Activated T-helper 17 cell treated with anti-CD3 and anti-CD28 coated beads, Interleukin-2, amount 50 U/mL, for 72 hours (primary cell): ENCODE measurements at places on chromosomes 1 and 21. TPM values are rescaled to one million over a fixed set of nuclear protein-coding genes. Genes with fewer than 3 reads are reported as not detected.

The SUSD4 gene
- total RNA-seq, result 0.42 TPM

The NTRK1 gene
- total RNA-seq, result 2.5 TPM

The LRRN2 gene
- total RNA-seq, result not detected

The RO60 gene
- 76.3 TPM for total RNA-seq

The PLA2G2A gene
- not detected for total RNA-seq

The LRRC53 gene
- not detected for total RNA-seq

DNA sequence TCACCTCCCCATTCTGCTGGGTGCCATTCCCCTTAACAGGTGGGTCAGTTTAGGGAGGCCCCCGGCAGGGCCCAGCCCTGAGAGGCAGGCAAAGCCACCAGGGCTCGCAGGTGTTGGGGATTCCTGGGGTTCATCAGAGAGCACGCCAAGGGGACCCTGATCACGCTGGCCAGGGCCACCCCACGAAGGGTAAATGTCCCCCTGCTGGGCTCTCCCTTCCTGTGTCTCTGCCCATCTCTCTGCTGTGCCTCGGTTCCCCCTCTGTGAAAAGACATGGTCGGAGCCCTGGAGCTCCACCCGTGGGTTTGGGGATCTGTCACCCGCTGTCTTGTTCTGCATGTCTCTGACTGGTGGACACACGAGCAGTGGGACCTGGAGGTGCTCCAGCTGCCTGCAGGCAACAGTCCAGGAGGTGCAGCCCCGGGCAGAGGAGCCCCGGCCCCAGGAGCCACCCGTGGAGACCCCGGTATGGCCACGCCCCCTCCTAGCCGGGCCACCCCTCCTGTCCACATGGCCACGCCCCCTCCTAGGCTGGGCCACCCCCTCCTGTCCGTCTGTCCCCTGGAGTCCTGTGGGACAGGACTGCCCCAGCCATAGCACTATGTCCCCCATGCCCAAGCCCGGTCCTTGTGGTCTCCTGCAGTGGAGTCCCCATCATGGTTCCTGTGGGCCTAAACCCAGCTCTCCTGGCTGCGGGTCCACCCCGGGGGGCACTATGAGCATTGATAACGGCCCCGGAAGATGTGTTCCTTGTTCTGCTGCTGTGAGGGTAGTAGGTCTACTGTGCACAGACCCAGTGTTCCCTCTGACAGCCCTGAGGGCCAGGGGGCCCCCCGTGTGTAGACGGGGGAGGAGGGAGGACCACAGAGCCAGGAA, 6.5 kb downstream of the AIRE start:
- peak overlapping the region; percentile 12 for H3K4me3 ChIP-seq
- H3K36me3 ChIP-seq, result no peaks in the 10 kb centered on the region
- H3K27ac ChIP-seq, result no peak overlapping the region
- no peaks in the 10 kb centered on the region for H3K27me3 ChIP-seq
- no peak for ATAC-seq

DNA sequence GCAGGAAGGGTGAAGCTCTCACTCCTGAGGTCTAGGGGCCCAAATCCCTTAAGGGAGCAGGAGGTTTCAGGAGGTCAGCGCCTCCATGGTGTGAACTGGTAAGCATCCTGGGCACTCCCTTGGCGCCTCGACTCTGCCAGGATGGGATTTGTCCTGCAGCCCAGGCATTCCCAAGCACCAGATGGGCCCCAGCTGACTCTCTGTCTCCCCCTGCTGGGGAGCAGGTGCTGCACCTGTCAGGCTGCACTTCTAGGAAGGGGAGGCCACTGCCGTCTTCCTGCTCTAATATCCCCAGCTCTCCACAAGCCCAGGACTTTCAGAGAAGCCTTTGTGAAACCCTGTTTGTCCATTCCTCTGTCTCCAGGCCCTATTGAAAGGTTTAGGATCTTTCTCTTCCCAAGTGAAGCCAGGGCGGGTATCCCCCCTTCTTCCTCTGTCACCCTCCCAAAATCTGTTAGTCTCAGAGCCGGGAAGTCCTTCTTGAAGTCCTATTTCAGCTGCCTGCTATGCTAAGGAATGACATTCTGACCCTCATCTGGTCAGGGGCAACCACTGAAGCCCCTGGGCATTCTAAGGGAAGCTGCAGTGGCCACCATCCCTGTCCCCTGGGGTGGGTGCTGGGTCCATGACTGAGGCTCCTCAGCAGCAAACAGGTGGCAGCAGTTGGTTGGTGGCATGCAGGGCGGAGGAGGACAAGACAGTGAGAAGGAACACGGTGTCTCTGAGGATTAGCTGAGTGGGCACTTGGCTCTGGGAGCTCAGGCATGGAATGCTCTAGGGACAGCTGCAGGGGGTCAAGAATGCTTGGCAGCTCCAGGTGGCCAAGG, 3.2 kb downstream of the MYBPH start:
- no peaks in the 10 kb centered on the region for H3K36me3 ChIP-seq
- H3K27me3 ChIP-seq, result peaks cover 3% of the 10 kb centered on the region
- ATAC-seq, result peak; percentile 62
- no peaks in the 10 kb centered on the region for H3K4me1 ChIP-seq

DNA sequence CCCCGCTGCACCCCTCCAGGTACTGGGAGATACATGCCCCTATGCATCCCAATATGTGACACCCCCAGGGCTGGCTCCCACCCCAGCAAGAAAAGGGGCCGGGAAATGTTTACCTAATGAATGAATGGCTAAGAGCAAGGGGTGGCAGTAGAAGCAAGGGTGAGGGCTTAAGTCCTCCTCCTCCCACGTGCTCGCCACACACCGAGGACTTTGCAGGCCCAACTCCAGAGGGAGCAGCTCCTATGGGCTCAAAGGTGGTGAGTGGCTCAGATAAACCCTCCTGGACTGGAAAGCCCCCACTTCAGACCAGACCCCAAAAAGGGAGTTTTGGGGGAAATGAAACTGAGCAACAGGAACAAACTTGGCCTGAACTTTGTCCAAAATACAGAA, 11.4 kb downstream of the SLC45A3 start:
- ATAC-seq, result no peak
- no peak overlapping the region for H3K4me3 ChIP-seq
- H3K27me3 ChIP-seq, result peaks cover 6% of the 10 kb centered on the region

- no peak overlapping the region for H3K27ac ChIP-seq
- H3K36me3 ChIP-seq, result no peaks in the 10 kb centered on the region
Measured at GRCh38 chr1:35122311-35122710, 43.1 kb downstream of the ZMYM1 start.

DNA sequence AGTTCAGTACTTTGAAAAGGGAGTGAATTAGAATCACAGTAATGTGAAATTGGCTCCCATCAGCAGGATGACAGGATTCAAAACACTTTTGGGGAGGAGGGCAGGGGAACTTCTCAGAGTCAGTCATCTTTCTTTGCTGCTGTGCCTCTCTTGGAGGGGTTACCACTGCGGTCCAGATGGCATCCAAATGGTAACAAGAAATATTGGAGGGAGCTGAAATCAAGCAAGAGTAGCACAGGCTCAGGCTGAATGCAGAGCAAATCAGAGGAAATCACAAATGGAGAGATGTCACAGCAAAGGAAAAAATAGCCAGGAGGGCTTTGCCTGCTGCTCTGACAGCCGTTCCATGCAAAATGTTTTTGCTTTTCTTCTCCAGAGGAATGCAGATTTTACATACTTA, 75.0 kb upstream of the C8B start:
- H3K4me1 ChIP-seq, result no peaks in the 10 kb centered on the region
- H3K4me3 ChIP-seq, result no peak overlapping the region
- H3K27ac ChIP-seq, result no peak overlapping the region
- no peaks in the 10 kb centered on the region for H3K36me3 ChIP-seq

GRCh38 chr1:24321697-24322469, 2.7 kb downstream of the GRHL3 start:
- H3K27ac ChIP-seq, result no peak overlapping the region
- H3K4me1 ChIP-seq, result peaks cover 18% of the 10 kb centered on the region
- peaks cover 50% of the 10 kb centered on the region for H3K27me3 ChIP-seq
- H3K36me3 ChIP-seq, result no peaks in the 10 kb centered on the region
- H3K4me3 ChIP-seq, result peak overlapping the region; percentile 75
- peak; percentile 87 for ATAC-seq

- no peaks in the 10 kb centered on the region for H3K27me3 ChIP-seq
- H3K36me3 ChIP-seq, result no peaks in the 10 kb centered on the region
- H3K4me1 ChIP-seq, result no peaks in the 10 kb centered on the region
- no peak for ATAC-seq
- no peak overlapping the region for H3K27ac ChIP-seq
Measured at GRCh38 chr1:45635211-45635610, 11.4 kb upstream of the CCDC17 start.

DNA sequence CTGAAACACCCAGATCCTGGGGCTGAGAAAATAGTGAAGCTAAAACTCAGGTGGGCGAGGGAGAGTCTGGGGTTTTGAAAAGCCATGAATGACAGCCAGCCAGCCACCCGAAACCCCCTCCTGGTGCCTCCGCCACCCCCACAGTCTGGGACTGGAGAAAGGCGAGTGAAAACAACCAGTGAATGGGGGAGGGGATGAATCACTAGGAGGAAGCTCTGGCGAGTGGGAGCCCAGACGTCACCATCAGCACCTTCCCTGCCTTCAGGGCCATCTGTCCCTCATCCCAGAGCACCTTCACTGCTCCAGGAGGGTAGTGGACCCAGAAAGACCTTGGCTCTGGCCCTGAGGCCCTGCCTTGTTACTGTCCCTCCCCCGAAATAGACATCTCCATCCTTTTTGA, 9.2 kb downstream of the RORC start:
- no peaks in the 10 kb centered on the region for H3K27me3 ChIP-seq
- ATAC-seq, result peak; percentile 52
- peaks cover 93% of the 10 kb centered on the region for H3K36me3 ChIP-seq
- H3K4me3 ChIP-seq, result peak overlapping the region; percentile 94
- peaks cover 46% of the 10 kb centered on the region for H3K4me1 ChIP-seq
- peak overlapping the region; percentile 93 for H3K27ac ChIP-seq

DNA sequence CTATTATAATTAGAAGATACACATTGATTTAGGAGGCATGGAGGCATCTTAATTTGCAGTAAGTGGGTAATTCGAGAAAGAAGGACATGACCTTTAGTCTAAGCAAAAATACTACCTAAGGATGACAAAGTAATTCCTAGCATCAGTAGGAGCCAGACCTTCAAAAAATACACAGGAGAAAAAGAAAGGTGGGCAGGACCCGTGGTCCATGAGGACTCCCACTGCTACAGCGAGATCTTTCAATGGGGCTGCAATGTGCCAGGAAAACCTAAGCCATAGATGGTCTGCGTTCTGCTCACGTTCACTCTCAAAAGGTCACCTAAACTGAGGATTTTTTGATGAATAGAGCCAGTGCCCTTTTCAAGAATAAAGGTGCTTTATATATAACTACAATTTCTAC, 10.6 kb upstream of the EXO1 start:
- H3K27ac ChIP-seq, result no peak overlapping the region
- peaks cover 5% of the 10 kb centered on the region for H3K4me1 ChIP-seq
- peaks cover 13% of the 10 kb centered on the region for H3K27me3 ChIP-seq
- ATAC-seq, result no peak
- no peak overlapping the region for H3K4me3 ChIP-seq

- H3K4me1 ChIP-seq, result peaks cover 14% of the 10 kb centered on the region
- peaks cover 3% of the 10 kb centered on the region for H3K27me3 ChIP-seq
- H3K27ac ChIP-seq, result no peak overlapping the region
- H3K4me3 ChIP-seq, result peak overlapping the region; percentile 3
Measured at GRCh38 chr21:45613396-45613795, 30.1 kb upstream of the PCBP3 start.

DNA sequence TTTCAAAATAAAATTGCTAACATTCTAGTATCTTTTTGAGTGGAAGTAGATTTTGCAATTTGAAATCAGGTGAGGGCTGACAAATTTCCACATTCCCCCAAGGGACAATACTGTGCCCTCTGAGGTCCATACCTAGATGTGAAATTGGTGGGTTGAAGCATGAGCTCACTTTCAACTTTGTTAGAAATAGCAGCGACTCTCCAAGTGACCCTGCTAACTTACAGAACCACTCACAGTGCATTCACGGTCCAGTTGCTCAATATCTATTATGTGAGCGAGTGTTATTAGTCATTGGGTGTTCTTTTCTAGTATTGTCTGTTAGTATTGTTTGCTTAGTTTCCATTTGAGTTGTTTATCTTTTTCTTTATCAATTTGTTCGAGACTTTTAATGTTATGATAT, 53.6 kb upstream of the ASB17 start:
- no peak overlapping the region for H3K4me3 ChIP-seq
- H3K36me3 ChIP-seq, result no peaks in the 10 kb centered on the region
- peaks cover 13% of the 10 kb centered on the region for H3K27me3 ChIP-seq
- H3K4me1 ChIP-seq, result no peaks in the 10 kb centered on the region
- no peak overlapping the region for H3K27ac ChIP-seq

DNA sequence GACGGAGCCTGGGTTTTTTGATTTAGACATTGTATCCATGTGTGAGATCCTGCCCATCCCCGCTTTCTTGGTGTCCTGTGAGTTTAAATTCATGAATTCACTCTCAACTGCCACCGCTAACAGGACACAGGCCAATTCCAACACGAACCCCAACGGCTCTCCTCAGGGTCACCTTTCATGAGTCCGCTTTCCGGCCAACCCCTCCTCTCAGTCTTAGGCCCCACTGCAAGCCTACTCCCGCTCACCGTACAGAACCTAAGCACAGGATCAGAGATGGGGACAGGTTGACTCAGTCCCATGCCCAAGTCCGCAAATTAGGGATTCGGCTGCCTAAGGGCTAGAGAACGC, 238 bp upstream of the SCP2 start:
- ATAC-seq, result no peak
- no peaks in the 10 kb centered on the region for H3K36me3 ChIP-seq
- no peaks in the 10 kb centered on the region for H3K27me3 ChIP-seq
- H3K4me1 ChIP-seq, result peaks cover 5% of the 10 kb centered on the region

GRCh38 chr1:65163201-65163805, 15.3 kb downstream of the AK4 start:
- no peaks in the 10 kb centered on the region for H3K36me3 ChIP-seq
- no peak overlapping the region for H3K27ac ChIP-seq
- no peak for ATAC-seq
- H3K27me3 ChIP-seq, result no peaks in the 10 kb centered on the region

DNA sequence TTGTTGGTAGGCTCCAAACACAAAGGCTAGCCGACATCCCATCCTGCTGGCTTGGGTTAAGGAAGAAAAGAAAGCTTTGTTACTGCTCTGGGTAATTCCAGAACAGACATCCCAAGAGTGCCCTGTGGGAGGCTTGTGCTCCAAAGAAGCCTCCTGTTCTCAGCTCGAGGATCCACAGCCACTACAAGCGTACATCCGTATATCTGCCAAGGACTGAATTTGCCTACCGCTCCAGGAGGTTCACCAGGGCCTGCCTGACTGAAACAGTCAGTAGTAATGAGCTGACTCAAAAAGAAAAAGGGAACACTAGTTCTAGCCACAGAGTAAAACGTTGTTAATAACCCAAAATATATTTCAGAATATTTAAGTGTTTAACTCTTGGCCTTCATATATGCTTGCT, 24.8 kb upstream of the MUTYH start:
- no peak for ATAC-seq
- H3K4me1 ChIP-seq, result no peaks in the 10 kb centered on the region
- H3K27ac ChIP-seq, result no peak overlapping the region
- no peaks in the 10 kb centered on the region for H3K36me3 ChIP-seq
- no peak overlapping the region for H3K4me3 ChIP-seq
- no peaks in the 10 kb centered on the region for H3K27me3 ChIP-seq

GRCh38 chr1:12407050-12407961, 177.5 kb downstream of the VPS13D start:
- H3K4me3 ChIP-seq, result no peak overlapping the region
- peak; percentile 93 for ATAC-seq
- H3K27ac ChIP-seq, result no peak overlapping the region
- H3K36me3 ChIP-seq, result peaks cover 73% of the 10 kb centered on the region
- H3K27me3 ChIP-seq, result no peaks in the 10 kb centered on the region
